ENCODE measurements at places on chromosomes 7 and 10.
A peak's percentile ranks its signal among the peaks of the same experiment; 100 is the strongest.

- DNase-seq, result no peak
These were observed 57.0 kb downstream of the ICA1 start for GRCh38 chr7:8205031-8205387.

GRCh38 chr7:42456267-42456666 lies 219.3 kb upstream of the GLI3 start:
- no peak for DNase-seq

- DNase-seq, result peak; percentile 46
These were observed 131.5 kb upstream of the JCAD start for GRCh38 chr10:30190577-30191552.

GRCh38 chr7:112791465-112792168 lies 1.4 kb upstream of the TMEM168 start:
- DNase-seq, result no peak

DNA sequence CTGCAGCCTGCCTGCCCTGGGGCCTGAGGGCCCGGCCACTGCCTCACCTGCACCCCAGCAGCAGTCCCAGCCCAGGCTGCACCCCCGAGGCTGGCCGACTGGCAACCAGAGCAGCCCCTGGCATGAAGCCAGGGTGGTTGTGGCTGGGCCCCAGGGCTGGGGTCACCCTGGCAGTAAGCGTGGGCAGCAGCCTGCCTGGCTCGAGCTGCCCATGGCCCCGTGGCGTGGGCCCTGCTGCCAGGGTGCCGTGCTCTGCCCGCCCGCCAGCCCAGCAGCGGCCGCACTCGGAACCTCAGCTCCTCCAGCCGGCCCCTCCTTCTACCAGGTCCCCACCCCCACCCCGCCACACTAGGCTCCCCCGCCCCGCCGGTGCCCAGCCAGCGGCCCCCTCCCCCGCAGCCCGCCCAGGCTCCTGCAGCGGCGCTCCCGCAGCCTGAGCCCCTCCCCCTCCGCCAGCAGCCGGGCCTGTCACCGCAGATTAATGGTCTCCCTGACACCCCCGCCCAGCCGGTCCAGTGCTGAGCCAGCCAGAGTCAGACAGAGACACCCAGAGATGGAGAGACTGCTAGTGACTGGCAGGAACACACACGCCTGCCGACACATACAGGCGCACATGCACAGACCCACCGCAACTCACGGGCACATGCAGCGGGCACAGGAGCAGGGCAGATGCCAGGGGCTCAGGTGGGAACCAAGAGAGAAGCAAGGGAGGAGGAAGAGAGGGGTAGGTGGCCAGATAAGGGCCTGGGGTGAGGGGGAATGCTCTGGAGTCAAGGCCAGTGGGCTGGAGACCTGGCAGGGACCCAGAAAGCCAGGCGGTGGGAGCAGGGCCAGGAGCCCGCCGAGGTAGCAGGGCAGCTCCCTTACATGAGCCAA lies 22.4 kb downstream of the KCNH2 start:
- DNase-seq, result peak; percentile 60

GRCh38 chr7:120996333-120996987 lies 7.9 kb downstream of the CPED1 start:
- peak; percentile 70 for DNase-seq

GRCh38 chr7:153061910-153062528 lies 302.5 kb downstream of the ACTR3B start:
- DNase-seq, result no peak

DNA sequence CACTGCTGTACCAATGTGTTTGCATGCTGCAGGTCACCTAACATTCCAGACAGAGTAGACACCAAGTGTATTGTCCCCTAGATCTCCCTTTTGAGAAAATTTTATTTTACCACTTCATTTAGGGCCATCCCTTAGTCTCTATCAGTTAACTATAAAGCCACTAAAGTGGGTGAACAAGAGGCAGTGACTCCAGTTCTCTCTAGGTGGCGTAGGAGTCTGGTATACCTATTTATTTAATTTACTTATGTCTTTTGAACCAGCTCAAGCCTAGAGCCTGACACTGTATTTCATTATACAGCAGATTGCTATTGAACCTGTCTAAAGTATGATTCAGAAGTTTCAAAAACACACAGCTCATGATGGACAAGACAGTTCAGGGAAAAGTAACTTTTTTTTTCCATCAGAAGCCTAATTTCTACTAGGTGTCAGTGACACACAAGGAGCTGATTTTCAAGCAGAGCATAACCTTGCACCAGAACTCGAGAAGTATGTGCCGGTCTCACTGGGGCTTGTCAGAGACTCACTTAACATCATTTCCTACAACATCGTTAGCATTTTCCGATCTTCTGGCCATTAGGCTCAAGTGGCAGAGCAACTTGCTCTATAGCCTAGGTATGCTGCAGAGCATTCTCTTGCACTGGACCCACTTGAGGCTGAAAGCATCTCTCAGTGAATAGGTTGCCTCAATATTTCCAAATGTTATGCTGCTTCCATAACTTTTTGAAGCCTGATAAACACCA lies 175.4 kb downstream of the CDC14C start:
- no peak for DNase-seq

GRCh38 chr10:7824251-7824650 lies 5.9 kb downstream of the TAF3 start:
- DNase-seq, result no peak

DNA sequence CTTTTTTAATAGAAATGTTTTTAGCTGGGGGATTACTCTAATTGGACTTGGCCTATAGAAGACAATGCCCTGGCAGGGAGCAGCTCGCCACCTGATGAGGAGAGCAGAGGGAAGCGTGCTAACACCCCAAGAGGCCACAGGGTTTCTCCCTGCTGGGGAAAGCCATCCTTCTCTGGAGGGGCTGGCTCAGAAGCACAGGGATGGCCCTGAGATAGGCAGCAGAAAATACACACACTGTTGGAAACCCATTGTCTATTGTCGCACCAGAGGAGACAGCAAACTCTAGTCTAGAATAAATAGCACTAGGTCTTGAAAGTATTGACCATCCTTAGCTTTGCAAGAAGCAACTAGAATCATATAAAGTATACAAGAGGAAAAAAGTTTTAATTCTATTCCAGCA lies 5.4 kb downstream of the COBL start:
- no peak for DNase-seq

DNA sequence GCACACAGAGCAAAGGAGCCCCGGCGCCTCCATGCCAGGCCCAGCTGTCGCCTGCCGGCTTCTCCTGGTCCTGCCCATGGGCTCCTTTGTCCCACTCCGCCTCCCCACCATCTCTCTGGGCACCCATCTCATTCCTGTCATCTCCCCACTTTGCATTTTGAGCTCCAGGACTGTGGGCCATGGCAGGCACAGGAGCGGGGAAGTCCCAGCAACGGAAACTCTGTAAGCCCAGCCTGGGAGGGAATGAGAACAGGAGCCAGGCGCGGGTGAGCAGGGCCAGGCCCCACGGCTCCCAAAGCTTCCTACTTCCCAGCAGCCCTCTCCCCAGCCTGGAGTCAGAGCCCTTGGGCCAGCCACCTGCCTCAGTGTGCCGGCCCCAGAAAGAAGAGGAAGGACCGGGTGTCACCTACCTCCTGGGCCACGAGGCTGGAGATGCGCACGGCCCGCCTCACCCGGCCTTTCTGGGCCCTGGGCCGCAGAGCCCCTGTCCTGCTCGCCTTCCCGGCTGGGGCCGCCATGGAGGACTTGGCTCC lies 23.1 kb downstream of the KCNH2 start:
- no peak for DNase-seq

- DNase-seq, result no peak
These were observed 24.2 kb upstream of the TMEM72 start for GRCh38 chr10:44886966-44887365.

DNA sequence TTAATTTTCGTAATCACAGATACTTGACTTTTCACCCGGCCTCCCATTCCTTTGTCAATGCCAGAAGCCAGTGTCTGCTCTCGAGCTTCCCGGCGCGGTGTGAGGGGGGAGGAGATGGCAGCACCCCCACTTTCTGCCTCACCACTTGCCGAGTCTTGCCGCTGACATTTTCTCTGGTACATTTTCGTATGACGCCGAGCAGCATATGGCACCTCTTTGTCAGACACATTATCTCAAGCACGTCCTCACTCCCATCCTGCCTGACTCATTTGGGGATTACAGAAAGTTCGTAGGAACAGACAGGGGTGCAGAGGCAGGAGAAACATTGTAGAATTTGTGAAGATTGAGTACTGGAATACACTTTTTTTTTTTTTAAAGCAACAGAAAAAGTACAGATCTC lies 60.8 kb upstream of the SORCS3 start:
- DNase-seq, result no peak

GRCh38 chr10:114359041-114359952 lies 45.0 kb downstream of the AFAP1L2 start:
- no peak for DNase-seq

GRCh38 chr7:74395745-74396311 lies 57.9 kb upstream of the GTF2IRD1 start:
- no peak for DNase-seq

GRCh38 chr10:95477175-95477520 lies 84.0 kb downstream of the SORBS1 start:
- DNase-seq, result no peak

GRCh38 chr10:90787393-90788198 lies 70.2 kb downstream of the HTR7 start:
- DNase-seq, result peak; percentile 48

DNA sequence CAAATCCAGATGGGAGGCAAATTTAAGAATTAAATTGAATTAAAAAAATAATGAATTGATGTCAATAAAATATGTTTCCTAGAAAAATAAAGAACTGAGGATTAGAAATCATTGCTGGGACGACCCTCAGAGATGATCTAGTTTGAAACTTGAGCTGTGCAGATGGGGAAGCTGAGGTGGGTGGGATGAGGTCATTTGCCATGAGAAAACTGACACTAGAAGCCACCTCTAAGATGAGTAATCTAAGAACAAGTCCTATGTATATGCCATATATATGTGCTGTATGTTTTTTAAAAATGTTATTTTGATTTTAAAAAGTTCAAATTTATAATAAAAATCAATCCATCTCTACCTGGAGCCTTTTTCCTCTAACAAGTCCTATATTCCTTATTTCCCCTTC lies 135.7 kb downstream of the RSU1 start:
- no peak for DNase-seq

DNA sequence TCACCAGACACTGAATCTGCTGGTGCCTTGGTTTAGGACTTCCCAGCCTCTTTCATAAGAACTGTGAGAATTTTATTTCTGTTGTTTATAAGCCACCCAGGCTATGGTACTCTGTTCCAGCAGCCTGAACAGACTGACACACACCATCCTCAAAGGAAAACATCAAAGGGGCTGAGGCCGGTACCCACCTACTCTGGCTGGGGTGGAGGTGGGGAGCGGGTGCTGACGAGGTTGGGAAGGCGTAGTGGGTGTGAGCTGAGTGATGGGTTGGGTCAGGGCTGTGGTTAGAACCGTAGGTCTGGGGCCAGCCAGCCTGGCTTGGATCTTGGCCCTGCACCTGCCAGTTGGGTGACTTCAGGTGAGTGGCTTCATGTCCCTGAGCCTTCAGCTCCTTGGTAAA lies 136.3 kb downstream of the SH3PXD2A start:
- DNase-seq, result no peak

DNA sequence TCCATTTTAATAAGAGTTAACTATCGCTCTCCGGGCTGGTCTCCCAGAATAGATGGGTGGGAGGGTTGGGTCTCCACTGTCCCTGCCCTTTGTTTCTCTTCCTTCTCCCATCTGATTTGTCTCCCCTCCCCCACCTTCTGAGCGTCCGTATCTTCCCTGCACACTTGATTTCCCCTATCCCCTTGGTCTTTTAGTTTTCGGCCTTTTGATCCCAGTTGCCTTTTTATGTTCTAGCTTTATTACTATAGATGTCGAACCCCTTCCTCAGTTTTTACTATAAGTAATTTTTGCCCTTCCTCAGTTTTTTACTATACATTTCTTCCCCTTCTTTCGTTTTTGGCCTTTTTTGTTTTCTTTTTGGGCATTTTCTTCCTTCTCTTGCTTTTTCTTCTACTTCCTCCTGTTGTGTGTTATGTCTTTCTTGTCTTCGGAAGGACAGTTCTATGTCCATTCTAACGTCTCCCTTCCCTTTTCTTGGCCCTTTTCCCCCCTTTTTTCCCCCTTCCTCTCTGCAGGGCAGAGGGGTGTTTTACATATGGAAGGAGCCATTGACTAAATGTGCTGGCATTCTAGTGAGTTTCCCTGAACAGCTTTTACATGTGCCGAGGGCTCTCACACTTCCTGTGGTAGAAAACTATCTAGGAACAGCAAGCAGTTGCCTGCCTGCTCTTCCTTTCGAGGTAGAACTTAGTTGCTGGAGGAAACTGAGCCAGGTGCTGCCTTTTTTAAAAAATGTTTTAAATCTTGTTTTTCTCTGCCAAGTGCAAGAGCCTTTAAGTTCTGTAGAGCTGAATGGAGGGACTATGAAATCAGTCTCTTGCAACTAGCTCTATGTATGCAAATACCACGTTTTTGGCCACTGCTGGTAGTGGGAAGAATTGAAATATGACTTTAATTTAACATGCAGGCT lies 2.8 kb downstream of the TET1 start:
- DNase-seq, result no peak

GRCh38 chr7:151246851-151247580 lies 1.5 kb downstream of the SMARCD3 start:
- no peak for DNase-seq

DNA sequence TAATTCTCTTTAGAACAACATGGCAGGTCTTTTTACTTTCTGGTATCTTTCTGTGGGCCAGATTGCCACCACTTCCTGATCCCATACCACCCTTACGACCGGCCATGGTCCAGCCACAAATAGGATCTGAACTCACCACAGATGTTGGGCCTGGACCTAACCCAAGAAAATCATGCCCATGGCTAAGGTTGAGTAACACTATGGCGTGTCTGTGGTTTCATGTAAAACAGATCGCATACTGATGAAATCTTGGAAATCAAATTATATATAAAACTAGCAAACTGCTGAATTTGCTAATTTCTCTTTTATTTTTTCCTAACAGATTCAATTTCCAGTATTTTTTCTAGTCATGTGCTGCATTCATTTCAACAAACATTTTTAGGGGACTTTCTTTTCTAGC lies 77.2 kb downstream of the CH25H start:
- DNase-seq, result peak; percentile 65

DNA sequence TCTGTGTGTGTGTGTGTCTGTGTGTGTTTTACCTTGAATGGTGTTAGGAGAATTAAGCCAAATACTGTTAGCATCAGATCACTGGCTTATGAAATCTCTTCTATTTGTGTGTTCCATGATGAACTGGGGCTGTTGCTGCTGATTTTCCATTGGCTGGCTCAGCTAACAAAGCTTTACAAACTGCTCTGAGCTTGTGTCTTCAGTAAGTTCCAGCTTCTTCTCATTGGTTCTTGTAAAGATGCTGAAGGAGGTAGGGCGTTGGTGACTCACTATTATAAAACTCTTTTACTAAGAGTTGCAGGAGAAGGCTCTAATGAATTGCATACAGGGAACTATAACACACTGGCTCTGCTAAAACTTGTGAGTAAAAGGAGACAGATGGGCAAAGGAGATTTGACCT lies 136.4 kb upstream of the PRKCQ start:
- DNase-seq, result no peak

Measured in adrenal gland (tissue), 19 donors.